Left lung (tissue), 14 donors: ENCODE measurements at places on chromosomes 5 and 9. TPM values are rescaled to one million over a fixed set of nuclear protein-coding genes. Genes with fewer than 3 reads are reported as not detected.

- no peak overlapping the region for H3K27ac ChIP-seq
- H3K36me3 ChIP-seq = no peaks in the 10 kb centered on the region
- H3K27me3 ChIP-seq = no peaks in the 10 kb centered on the region
- DNase-seq = no peak
- no peaks in the 10 kb centered on the region for H3K4me1 ChIP-seq
- H3K4me3 ChIP-seq = no peak overlapping the region
Measured at GRCh38 chr5:79929095-79929494, 62.0 kb downstream of the MTX3 start.

GRCh38 chr9:130805510-130806326 is 29.3 kb upstream of the ABL1 start:
- H3K27me3 ChIP-seq = no peaks in the 10 kb centered on the region
- no peak overlapping the region for H3K4me3 ChIP-seq
- no peak for DNase-seq
- no peaks in the 10 kb centered on the region for H3K36me3 ChIP-seq
- H3K27ac ChIP-seq = no peak overlapping the region

- no peaks in the 10 kb centered on the region for H3K27me3 ChIP-seq
- H3K27ac ChIP-seq = no peak overlapping the region
- no peaks in the 10 kb centered on the region for H3K36me3 ChIP-seq
- no peaks in the 10 kb centered on the region for H3K4me1 ChIP-seq
- no peak overlapping the region for H3K4me3 ChIP-seq
Measured at GRCh38 chr5:149036970-149037369, 25.9 kb downstream of the SH3TC2 start.

The GLIPR2 gene
- 47.7 TPM for total RNA-seq

- no peaks in the 10 kb centered on the region for H3K36me3 ChIP-seq
- no peak overlapping the region for H3K27ac ChIP-seq
- no peaks in the 10 kb centered on the region for H3K27me3 ChIP-seq
- no peak overlapping the region for H3K4me3 ChIP-seq
- DNase-seq = no peak
Measured at GRCh38 chr5:102536323-102536928, 37.6 kb upstream of the SLCO6A1 start.

- peaks cover 13% of the 10 kb centered on the region for H3K36me3 ChIP-seq
- no peaks in the 10 kb centered on the region for H3K27me3 ChIP-seq
- no peak overlapping the region for H3K27ac ChIP-seq
- no peak overlapping the region for H3K4me3 ChIP-seq
Measured at GRCh38 chr5:171911152-171911551, 95.3 kb downstream of the FBXW11 start.

GRCh38 chr9:127658428-127658827 is 46.4 kb downstream of the STXBP1 start:
- no peaks in the 10 kb centered on the region for H3K27me3 ChIP-seq
- no peaks in the 10 kb centered on the region for H3K4me1 ChIP-seq
- no peak overlapping the region for H3K4me3 ChIP-seq
- no peak for DNase-seq

DNA sequence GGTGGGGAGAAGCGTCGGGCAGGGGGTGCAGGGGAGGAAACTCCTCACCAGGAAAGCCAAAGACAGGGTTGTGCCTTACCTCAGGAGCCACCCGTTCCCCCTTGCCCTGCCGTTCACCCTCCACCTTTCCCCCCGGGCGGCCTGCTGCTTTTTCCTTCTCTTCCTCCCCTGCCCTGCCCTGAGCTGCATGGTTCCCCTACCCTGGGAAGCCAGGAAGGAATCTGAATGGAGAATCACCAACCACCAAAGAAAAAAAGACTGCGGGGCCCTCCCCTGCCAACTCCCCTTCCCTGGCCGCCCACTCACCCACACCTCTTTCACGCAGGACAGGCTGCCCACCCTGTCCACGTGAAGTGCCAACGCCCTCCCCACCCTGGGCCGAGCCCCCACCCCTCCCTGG is 820 bp upstream of the NFX1 start:
- no peaks in the 10 kb centered on the region for H3K4me1 ChIP-seq
- peak overlapping the region; percentile 100 for H3K27ac ChIP-seq
- no peaks in the 10 kb centered on the region for H3K27me3 ChIP-seq
- H3K36me3 ChIP-seq = peaks cover 16% of the 10 kb centered on the region
- DNase-seq = no peak
- H3K4me3 ChIP-seq = peak overlapping the region; percentile 83

The FREM1 gene
- total RNA-seq = 2.4 TPM

DNA sequence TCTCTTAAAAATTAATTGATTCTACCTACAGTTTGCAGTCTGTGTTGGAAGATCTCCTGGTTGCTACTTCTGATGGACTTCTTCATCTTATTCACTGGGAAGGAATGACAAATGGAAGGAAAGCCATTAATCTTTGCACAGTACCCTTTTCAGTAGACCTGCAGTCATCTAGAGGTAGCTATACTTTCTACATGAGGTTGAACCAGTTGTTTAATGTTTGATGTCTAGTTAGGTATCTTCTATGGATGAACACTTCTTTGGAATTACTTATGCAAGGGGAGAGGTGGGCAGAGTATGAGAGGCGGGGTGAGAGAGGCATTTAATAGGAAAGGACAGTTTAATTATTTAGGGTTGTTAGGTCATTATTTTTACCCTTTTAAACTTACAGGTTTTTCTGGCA is 91.2 kb downstream of the RIC1 start:
- no peaks in the 10 kb centered on the region for H3K36me3 ChIP-seq
- no peaks in the 10 kb centered on the region for H3K4me1 ChIP-seq
- H3K27me3 ChIP-seq = no peaks in the 10 kb centered on the region
- no peak overlapping the region for H3K27ac ChIP-seq
- DNase-seq = no peak
- H3K4me3 ChIP-seq = no peak overlapping the region

The LCN15 gene
- total RNA-seq = not detected

- no peak for DNase-seq
- H3K4me3 ChIP-seq = no peak overlapping the region
- no peaks in the 10 kb centered on the region for H3K4me1 ChIP-seq
- H3K27me3 ChIP-seq = peaks cover 5% of the 10 kb centered on the region
- no peak overlapping the region for H3K27ac ChIP-seq
- no peaks in the 10 kb centered on the region for H3K36me3 ChIP-seq
Measured at GRCh38 chr5:2642684-2643345, 108.7 kb downstream of the IRX2 start.

The ENTPD8 gene
- not detected for total RNA-seq

The FOXD4L4 gene
- total RNA-seq = not detected
